ENCODE measurements at places on chromosomes 7 and 10.

DNA sequence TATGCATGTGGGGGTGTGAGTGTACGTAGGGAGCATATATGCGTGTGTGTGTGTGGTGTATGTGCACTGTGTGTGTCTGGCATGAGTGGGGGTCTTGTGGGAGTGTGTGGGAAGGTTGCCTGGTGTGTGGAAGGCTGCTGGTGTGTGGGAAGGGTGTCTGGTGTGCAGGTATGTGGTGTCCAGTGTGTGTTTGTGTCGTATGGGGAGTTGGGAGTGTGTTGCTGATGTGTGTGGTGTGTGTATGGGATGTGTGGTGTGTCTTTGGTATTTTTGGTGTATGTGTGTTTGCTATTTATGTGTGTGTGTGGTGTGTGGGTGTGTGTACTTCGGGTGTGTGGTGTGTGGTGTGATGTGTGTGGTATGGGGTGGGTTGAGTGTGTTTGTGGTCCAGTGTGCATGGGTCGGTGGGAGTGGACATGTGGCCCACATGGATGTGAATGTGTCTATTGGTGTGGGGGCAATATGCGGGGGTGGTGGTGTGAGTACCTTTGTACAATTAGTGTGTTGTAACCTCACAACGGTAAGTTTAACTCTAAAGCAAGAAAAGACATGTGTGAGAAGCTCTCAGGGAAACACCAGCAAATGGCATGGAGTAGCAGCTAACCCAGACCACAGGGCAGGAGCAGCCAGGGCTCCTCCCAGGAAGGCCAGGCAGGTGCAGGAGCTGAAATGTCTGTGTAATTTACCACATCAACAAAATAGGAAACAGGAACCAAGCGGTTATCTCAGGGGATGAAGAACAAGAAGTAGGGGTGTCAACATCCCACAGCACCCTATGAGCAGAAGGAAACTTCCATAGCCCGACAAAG, 11.9 kb downstream of the ANTXRL start:
- DNase-seq, result no peak

- no peak for DNase-seq
Observed at GRCh38 chr7:68492359-68492690, 1106.0 kb upstream of the AUTS2 start.

- DNase-seq, result no peak
Observed at GRCh38 chr10:122494173-122494820, 32.9 kb downstream of the HTRA1 start.

DNA sequence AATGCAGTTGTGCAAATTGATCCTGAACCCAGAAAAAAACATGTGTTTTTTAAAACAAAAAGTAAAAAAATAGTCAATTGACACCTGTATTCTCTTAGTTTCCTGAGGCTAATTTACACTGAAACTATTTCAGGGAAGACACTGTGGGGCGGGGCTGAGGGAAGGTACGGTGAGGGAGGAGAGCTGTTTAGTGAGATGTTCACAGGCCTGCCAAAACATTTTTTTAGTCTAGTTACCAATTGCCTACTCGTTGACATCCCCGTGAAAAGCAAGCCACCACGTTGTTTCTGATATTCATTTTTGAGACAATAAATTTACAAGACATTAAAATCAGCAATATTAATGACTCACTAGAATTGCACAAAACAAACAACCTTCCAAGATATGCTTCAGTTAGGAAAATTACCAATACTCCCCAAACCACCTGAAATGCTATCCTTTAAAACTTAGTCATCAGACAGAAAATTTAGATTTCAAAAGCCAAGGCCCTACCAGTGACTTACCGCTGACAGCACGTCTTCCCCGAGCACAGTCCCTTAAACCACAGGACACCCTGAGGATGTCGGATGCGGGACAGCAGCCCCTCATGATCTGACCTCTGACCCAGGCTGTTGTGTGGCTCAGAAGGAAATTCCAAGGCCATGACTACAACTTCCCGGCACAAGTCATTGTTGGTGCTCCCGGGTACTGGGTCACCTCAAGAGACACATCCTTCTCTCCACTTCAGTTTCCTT, 279.2 kb downstream of the PRPF18 start:
- DNase-seq, result no peak

- DNase-seq, result no peak
Observed at GRCh38 chr10:77116904-77117303, 520.7 kb downstream of the KCNMA1 start.

DNA sequence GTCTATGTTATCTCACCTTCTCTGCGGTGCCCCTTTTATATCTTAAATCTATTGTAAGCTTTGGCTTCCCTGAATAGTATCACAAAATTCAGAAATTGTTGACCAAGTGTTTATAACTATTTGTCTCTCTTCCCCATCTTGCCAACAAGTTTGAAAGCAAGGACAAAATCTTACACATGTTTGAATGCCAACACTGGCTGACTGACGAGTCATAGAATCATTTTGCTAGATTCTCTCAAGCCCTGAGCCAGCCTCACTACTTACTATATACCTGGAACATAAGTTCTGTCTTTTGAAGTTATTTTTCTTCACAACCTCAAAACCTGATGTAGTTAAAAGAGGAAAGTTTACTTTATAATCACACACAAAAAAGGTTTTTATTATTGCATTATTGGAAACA, 700.7 kb downstream of the PHTF2 start:
- DNase-seq, result no peak

DNA sequence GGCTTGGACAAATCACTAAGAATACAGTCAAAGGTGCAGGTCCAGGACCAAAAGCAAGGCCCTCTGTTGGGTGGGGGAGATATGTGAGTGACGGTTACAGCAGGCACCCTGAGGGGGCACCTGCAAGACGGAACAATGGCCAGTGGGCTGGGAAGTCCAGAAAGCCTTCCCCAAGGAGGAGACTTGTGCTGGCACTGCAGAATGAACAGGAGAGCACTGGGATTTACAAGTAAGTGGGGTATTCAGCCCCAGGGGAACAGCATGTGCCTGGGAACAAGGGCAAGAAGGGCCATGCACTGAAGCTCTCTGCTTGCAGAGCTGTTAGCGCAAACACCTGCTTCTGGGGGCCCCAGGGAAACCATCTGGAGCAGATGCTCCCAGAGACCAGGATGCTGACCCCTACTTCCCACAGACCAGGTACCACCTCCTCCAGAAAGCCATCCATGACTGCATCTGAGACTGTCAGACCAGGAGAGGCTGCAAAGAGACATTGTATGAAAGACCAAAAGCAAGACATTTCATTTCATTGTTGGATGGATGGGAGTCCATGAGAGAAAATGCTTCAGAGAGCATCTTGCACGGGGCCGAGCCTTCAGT, 24.6 kb upstream of the ZMIZ1 start:
- DNase-seq, result no peak

- no peak for DNase-seq
Observed at GRCh38 chr10:98472196-98472595, 25.5 kb upstream of the HPS1 start.

DNA sequence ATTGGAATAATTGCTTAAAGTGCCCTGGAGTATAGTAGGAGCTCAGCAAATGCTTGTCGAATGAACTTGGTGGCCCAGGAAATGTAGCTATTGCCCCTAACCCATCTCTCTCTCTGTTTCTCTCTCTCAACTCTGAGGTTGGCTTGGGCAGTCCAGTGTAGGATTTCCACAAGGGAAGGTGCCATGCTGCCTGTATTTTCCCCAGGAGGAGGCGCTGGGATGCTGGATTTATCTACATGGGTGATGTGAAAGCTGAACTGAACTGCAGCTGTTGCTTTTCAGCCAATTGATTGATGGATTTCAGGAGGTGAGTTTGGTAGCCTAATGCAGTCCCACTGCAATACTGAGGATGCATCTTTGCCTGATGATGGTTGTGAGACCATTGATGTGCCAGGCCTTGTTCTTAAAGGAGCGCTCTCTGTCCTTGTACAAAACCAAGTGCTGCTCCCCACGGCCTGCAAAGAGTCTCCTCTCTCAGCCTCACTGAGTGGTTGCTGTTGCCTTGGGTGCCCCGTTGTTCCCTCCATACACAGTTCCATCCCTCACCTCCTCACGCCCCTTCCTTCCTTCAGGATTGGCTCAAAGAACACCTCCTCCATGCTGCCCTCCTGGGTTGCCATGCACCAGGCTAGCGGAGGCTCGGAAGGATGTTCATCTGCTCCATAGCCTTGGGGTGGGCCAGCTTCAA, 200.6 kb downstream of the GLRX3 start:
- DNase-seq, result peak; percentile 55

GRCh38 chr10:133224756-133225372, 5.2 kb upstream of the UTF1 start:
- no peak for DNase-seq

DNA sequence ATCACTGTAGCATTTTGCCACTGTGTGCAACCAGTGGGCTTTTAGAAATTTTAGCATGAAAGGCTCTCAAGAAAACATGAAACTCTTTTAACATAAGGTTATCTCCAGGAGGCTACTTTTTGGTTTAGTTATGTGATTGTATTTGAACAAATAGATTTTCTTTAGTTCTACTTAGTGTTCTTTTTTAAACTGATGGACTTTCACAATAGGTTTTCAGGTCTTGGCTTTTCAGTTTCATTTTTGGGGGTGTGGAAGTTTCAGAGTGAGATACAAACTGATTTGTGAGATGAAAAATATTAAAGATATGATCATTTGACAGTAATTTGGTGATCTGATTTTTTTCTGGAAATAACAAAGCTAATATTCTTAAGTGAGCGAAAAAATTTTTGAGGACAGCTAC, 344.1 kb downstream of the PHF14 start:
- no peak for DNase-seq

GRCh38 chr7:77783545-77783944, 14.7 kb downstream of the TMEM60 start:
- DNase-seq, result no peak

DNA sequence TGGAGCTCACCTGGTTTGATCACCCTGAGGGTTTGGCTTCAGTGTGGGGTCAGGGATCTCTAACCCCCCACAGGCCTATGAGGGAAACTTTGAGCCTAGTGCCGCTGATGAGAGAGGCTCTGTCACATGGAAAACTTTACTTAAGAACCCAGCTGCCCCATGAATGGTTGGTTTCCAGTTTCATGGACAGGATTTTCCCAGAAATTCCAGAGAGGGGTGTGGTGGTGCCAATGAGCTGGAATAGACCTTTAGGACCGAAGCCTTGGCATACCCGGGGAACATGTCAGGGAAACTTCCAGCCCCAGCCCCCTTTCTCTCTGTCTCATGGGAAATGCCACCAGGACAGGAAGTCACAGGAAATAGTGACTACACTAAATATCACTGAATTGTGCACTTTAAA, 36.9 kb downstream of the AKR1B1 start:
- DNase-seq, result no peak

- DNase-seq, result no peak
Observed at GRCh38 chr7:25429731-25430130, 201.4 kb upstream of the NPVF start.

DNA sequence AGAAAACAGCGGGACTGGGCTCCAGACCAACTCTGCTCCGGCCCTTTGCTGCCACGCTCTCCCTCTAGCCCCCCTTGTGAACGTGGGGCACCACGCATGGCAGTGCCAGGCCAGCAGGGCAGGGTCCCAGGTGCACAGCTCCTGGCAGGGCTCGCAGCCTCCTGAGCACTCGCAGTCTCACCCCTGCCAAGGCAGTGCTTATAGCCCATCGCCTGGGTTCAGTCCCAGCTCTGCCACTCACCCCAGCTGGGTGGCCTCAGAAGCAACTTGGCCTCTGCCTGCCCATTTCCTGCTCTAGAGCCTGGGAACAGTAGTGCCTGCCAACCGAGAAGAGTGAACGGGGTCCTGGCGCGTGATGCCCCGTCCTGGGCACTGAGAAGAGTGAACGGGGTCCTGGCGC, 36.3 kb downstream of the CFAP46 start:
- no peak for DNase-seq

DNA sequence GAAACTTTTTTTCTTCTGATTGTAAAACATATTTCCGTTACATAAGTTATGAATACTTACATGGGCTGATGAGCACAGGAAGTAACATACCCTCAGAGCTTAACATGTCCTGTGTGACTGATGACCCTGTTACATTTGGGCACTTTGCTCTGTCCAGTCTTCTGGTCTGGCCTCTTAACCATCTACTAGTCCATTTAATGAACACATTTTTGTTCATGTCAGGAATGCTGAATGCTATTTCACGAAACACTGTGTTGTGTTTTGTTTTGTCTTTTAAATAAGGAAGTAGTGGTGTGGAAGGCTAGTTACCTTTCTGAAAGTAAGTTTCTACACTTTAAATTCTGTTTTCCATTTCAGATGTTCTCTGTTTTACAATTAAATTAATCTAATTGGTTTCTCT, 77.7 kb downstream of the RBM33 start:
- no peak for DNase-seq

DNA sequence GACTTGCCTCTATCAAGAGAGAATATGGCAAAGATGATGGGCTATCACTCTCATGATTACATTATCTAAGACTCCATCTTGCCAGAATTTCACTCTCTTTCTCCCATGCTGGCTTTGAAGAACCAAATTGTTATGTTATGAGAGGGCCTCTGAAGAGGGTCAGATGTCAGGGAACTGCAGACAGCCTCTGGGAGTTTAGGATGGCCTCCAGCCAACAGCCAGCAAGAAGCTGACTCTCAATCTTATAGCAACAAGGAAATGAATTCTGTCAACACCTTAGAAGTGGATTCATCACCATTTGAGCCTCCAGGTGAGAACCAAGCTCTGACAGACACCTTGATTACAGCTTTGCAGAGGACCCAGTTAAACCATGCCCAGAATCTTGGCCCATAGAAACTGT, 33.6 kb downstream of the ZNF22 start:
- DNase-seq, result no peak

DNA sequence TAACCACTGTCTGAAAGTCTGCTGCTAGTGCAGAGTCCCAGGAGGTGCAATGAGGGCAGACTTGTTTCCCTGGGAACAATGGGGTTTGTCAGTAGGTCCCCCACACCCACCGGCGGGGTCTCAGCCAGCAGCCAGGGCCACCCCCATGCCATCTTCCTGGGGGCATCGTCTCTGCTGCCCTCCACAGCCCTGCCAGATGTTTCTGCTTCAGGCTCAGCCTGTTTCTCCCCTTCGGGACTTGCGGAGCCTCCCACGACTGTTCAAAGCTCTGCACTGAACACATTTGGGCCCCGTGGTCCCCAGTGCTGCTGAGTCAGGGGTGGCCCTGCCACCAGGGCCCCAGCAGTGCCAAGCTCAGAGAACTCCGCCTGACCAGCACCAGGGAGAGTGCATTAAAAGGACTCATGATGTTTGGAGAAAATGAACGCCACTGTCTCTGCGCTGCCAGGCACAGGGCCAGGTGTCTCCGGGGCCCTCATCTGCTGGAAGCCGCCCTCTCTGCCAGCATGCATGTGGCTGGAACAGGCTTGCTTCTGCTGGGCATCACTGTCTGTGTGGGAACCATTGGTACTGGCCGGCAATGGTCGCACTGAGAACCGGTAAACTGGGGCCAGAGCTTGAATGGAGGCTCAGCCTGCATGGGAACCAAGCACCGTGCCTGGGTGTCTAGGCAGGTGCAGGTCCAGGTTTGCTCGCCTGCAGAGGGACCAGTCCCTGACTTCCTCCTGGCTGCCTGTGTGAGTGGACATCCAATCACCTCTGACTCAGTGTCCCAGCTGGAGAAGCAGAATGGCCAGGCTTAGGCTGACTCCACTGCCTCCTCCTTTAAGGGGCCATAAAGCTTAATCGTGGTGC, 345.1 kb downstream of the GLRX3 start:
- DNase-seq, result no peak

- no peak for DNase-seq
Observed at GRCh38 chr10:107969936-107970335, 805.4 kb upstream of the SORCS1 start.

GRCh38 chr7:30479202-30480120, 877 bp upstream of the NOD1 start:
- DNase-seq, result no peak

Data from SK-N-SH (cell line).